ENCODE measurements at places on chromosomes 16 and 17.

- no peaks in the 10 kb centered on the region for H3K36me3 ChIP-seq
- DNase-seq = no peak
- H3K27ac ChIP-seq = no peak overlapping the region
- H3K27me3 ChIP-seq = no peaks in the 10 kb centered on the region
- no peak overlapping the region for H3K4me3 ChIP-seq
Measured at GRCh38 chr16:50006964-50007363, 18.1 kb upstream of the CNEP1R1 start.

DNA sequence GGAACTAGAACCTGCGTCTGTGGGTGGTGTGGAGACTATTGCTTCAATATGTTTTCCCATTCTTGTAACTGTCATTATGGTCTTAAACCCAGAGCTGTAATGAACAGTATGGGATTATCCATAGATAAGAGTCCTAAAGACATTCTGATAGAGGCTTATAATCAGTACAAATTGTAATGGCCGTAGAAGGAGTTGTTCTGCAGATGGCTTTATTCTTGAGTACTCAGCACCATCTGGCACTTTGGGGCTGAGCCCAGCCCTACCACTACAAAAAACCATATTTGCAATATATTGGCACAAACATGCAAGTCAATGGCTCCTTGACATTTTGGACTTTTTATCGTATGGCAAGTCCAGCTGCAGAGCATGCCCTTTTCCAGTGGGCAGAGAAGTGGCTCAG lies 150.0 kb downstream of the HS3ST4 start:
- H3K4me1 ChIP-seq = no peaks in the 10 kb centered on the region
- H3K27me3 ChIP-seq = no peaks in the 10 kb centered on the region
- H3K4me3 ChIP-seq = no peak overlapping the region
- no peak overlapping the region for H3K27ac ChIP-seq
- H3K36me3 ChIP-seq = no peaks in the 10 kb centered on the region

DNA sequence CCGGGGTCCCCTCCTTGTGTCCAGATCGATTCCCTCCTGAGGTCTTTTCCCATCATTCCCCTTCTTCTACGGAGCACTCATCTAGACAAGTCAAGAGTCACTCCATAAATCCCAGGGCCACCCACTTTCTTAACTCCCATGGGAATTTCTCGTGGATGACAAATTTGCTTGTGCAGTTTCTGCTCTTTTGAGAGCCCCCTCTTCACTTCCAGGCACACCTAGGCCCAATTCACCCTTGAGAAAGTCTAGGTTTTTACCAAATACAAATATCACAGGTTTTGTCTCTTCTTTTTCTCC lies 522 bp upstream of the POLDIP2 start:
- no peaks in the 10 kb centered on the region for H3K27me3 ChIP-seq
- H3K27ac ChIP-seq = peak overlapping the region; percentile 97
- peak overlapping the region; percentile 100 for H3K4me3 ChIP-seq
- no peak for DNase-seq
- H3K4me1 ChIP-seq = peaks cover 26% of the 10 kb centered on the region
- H3K36me3 ChIP-seq = peaks cover 19% of the 10 kb centered on the region

DNA sequence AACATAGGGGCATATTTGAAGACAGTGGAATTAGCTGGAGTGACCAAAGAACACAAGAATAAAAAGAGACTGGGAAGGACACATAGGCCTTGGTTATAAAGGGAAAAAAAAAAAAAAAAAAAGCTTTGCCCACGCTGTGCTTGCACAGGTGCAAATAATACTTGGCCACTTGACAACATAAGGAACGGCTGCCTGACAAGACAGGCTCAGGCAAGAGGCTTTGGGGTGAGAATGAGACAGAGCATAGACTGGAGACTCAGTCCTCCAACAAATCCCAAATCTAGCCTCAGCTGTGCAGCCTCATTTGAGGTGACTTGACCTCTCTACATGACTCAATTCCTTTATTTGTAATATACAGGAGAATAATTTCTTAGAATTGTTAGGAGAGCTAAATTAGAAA lies 332.8 kb upstream of the DYNLRB2 start:
- no peak overlapping the region for H3K4me3 ChIP-seq
- no peak for DNase-seq
- no peak overlapping the region for H3K27ac ChIP-seq

- H3K36me3 ChIP-seq = no peaks in the 10 kb centered on the region
- DNase-seq = peak; percentile 85
- H3K4me3 ChIP-seq = no peak overlapping the region
- peak overlapping the region; percentile 84 for H3K27ac ChIP-seq
- H3K27me3 ChIP-seq = no peaks in the 10 kb centered on the region
Measured at GRCh38 chr17:78383725-78384471, 5.4 kb downstream of the PGS1 start.

DNA sequence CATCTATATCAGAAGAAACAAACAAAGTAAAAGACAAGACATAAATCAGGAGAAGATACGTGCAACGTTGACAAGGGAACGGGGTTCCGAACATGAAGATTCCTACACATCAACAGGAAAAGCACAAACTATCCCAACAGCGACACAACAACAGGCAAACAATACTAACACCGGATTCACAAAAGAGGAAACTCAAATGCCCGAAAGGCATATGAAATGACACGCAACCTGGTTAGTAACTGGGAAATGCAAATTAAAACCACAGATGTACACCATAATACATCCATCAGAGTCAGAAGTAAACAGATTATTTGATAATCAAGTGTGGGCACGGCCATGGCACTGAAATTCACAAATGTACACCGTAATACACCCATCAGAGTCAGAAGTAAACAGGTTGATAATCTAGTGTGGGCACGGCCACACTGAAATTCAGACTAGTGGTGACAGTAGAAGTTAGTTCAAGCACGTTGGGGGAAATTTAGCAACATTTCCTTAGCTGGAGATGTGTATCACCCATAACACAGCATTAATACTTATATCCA lies 171.9 kb upstream of the RPH3AL start:
- H3K27me3 ChIP-seq = no peaks in the 10 kb centered on the region
- DNase-seq = no peak
- H3K4me1 ChIP-seq = no peaks in the 10 kb centered on the region
- peaks cover 38% of the 10 kb centered on the region for H3K36me3 ChIP-seq

DNA sequence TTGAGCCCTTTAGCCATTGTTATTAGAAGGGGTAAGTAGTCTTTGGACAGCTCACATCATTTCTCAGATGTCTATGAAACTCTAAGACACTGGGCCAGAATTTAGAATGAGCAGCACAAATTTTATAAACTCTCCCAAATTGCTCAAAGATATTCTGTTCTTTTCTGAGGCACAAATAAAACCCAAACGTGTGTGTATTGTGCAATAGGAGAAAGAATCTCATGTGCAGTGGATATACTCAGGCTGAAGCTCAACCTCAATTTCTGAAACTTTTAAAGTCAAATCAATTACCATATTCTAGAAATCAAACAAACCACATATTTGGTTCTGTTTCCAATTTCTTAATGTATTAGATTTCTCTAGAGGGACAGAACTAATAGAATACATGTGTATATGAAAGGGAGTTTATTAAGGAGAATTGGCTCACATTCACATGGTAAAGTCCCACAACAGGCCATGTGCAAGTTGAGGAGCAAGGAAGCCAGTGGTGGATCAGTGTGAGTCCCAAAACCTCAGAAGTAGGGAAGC lies 403.6 kb downstream of the RBFOX1 start:
- H3K27me3 ChIP-seq = no peaks in the 10 kb centered on the region
- no peaks in the 10 kb centered on the region for H3K4me1 ChIP-seq
- H3K27ac ChIP-seq = no peak overlapping the region
- no peak overlapping the region for H3K4me3 ChIP-seq

- no peak for DNase-seq
- H3K36me3 ChIP-seq = no peaks in the 10 kb centered on the region
- H3K4me3 ChIP-seq = no peak overlapping the region
- H3K27me3 ChIP-seq = no peaks in the 10 kb centered on the region
- H3K27ac ChIP-seq = no peak overlapping the region
Measured at GRCh38 chr16:87161822-87162676, 155.1 kb downstream of the C16orf95 start.

DNA sequence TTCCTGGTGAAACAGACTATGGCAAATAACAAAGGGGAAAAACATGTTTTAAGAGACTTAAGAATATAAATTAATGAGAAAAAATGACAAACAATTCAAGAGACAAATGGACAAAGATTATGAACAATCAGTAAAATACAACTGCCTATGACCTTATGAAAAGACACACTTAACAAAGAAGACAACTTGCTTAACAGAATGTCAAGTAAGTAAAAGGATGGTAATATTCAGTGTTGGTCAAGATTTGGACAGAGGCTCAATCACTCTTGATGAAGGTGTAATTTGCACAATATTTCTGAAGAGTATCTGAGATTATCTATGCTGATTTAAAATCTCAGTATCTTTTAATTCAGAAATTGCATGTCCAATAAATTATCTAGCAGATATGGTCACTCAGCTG lies 34.4 kb downstream of the CREBBP start:
- peaks cover 38% of the 10 kb centered on the region for H3K4me1 ChIP-seq
- no peak overlapping the region for H3K27ac ChIP-seq
- DNase-seq = no peak
- peaks cover 21% of the 10 kb centered on the region for H3K36me3 ChIP-seq

- H3K27ac ChIP-seq = no peak overlapping the region
- DNase-seq = peak; percentile 65
- no peaks in the 10 kb centered on the region for H3K27me3 ChIP-seq
- H3K36me3 ChIP-seq = no peaks in the 10 kb centered on the region
- H3K4me3 ChIP-seq = no peak overlapping the region
- H3K4me1 ChIP-seq = no peaks in the 10 kb centered on the region
Measured at GRCh38 chr17:43418441-43419374, 19.9 kb downstream of the ARL4D start.

DNA sequence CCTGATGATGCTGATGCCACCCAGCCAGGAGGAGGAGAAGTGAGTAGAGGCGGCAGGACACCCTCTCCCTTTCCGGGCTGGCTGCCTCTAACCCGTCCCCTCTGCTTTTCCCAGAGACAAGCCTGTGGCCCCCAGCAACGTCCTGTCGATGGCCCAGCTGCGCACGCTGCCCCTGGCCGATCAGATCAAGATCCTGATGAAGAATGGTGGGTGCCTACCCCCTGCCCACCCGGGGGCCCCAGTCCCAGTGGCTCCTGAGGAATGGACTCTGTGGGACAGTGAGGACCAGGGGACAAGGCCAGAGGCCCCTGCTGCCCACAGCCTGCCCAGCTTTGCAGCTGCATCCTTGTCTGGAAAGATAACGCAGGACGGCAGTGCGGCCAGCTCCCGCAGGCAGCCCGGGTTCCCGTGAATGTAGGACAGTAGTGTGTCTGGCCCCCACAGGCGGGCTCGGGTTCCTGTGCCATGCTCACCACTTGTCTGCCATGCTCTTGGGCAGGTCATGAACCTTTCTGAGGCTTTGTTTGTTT lies 19.9 kb downstream of the POLR3E start:
- peaks cover 96% of the 10 kb centered on the region for H3K36me3 ChIP-seq
- DNase-seq = no peak
- H3K27me3 ChIP-seq = no peaks in the 10 kb centered on the region
- peaks cover 3% of the 10 kb centered on the region for H3K4me1 ChIP-seq
- peak overlapping the region; percentile 42 for H3K27ac ChIP-seq
- no peak overlapping the region for H3K4me3 ChIP-seq

- H3K36me3 ChIP-seq = no peaks in the 10 kb centered on the region
- peaks cover 54% of the 10 kb centered on the region for H3K27me3 ChIP-seq
- no peak overlapping the region for H3K27ac ChIP-seq
- peak overlapping the region; percentile 39 for H3K4me3 ChIP-seq
- peaks cover 5% of the 10 kb centered on the region for H3K4me1 ChIP-seq
Measured at GRCh38 chr17:49223517-49224197, 6.9 kb downstream of the PHOSPHO1 start.

DNA sequence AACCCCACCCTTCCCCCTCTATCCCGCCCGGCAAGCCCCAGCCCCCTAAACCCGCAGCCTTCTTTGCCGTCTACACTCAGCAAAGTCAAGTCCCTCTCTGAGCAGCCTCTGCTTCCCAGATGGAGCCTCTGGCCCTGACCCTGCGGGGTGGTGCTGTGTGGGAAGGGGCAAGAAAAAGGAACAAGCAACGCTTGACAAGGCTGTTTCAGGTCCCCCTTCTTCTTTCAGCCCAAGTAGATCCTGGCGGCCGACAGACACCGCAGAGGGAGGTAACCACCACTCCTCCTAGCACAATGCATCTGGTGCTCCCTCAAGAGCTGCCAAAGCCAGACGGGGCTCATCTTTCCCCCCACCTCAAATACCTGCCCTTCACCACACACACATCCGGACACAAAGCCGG lies 178.3 kb downstream of the ENGASE start:
- no peaks in the 10 kb centered on the region for H3K4me1 ChIP-seq
- H3K27me3 ChIP-seq = no peaks in the 10 kb centered on the region
- no peak overlapping the region for H3K27ac ChIP-seq
- DNase-seq = no peak
- no peak overlapping the region for H3K4me3 ChIP-seq
- no peaks in the 10 kb centered on the region for H3K36me3 ChIP-seq

GRCh38 chr16:49632795-49633184 lies 223.1 kb downstream of the ZNF423 start:
- no peak overlapping the region for H3K4me3 ChIP-seq
- H3K36me3 ChIP-seq = no peaks in the 10 kb centered on the region
- H3K27me3 ChIP-seq = no peaks in the 10 kb centered on the region
- no peak overlapping the region for H3K27ac ChIP-seq
- no peak for DNase-seq
- peaks cover 6% of the 10 kb centered on the region for H3K4me1 ChIP-seq

DNA sequence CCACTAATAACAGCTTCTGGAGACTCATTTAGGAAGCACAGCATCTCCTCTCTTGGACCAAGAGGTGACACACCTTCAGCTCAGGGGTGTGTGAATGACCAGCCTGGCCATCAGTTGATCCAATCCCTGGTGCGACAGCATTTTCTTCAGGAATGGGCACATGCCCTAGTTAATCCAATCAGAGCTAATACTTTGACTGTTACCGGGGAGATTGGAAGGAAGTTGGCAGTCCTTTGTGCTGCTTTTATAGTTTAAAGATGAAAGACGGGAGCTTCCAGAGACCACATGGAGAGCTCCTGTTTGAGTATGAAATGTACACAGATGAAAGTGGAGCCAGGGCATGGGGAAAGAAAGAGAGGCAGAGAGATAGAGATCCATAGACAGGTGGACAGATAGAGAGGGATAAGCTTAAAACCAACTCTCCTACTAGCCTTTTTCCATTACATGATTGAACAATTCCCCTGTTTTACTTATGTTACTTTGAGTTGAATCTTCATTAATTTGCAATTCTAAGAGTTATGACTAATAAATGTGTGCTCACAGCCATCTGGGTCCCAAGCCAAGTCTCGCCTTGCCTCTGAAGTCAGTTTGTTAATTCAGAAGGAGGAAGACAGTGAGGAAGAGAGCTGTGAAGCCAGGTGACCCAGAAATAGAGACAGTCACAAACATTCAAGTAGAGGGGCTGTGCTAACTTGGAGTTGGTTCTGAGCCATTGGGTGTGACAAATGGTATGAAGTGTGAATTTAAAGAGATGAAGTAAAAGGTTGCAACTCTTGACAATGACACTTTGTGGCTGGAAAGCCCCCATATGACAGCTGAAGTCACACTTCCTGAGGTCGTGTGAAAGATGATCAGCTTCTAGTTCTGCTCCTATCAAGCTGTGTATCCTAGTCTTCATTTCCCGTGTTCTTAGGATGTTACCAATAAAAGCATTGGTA lies 120.0 kb upstream of the GOT2 start:
- no peaks in the 10 kb centered on the region for H3K27me3 ChIP-seq
- no peak for DNase-seq
- no peaks in the 10 kb centered on the region for H3K4me1 ChIP-seq
- no peak overlapping the region for H3K27ac ChIP-seq
